ENCODE measurements at places on chromosomes 1 and 21.

DNA sequence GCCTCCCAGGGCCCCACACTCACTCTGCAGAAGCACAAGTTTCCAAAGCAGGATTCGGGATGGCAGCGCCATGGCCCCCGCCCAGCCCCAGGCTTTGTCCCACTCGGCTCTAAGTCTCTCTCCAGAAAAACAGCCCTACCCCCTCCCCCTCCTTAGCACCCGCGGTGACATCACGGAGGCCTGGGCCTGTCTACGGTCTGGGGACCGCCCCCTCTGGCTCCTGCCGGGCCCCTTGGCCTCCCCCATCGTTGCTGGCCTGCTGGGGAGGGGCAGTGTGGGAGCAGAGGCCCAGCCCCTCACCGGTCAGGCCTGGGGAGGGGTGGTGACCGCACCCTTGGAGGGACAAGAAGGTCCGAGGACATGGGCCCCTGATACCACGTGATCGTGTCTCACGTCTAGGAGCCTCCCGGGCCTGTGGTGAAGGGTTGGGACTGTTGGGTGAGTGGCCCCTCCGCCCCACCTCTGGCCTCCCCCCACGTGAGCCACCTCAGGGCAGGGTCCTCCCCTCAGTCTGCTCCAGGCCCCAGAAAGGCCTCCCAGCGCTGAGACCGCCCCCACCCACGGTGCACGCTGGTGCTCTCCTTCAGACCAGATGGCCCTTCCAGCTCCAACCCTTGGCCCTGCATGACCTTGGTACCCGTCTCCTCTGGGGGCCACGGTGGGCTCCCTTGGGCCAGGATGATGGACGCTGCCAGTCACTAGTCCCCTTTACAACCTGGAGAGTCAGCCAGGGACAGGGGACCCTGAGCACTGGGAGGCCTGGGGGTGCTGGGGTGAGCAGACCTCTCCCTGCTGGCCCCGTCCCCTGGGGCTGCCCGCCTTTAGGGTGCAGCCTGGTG, at the start of gene MXRA8:
Gene MXRA8, minus strand, starts transcription at position 123 of the 839 bp plus-strand sequence. Its CDS starts 51 bp downstream, at position 72.
- DNase-seq = no peak
- peaks cover 16% of the 10 kb centered on the region for H3K4me1 ChIP-seq
- peaks cover 3% of the 10 kb centered on the region for H3K27me3 ChIP-seq
- peak within 1 kb of the TSS; percentile 43 for H3K4me3 ChIP-seq

GRCh38 chr1:157829210-157829609, 9.3 kb upstream of the FCRL1 start:
- H3K27me3 ChIP-seq = no peaks in the 10 kb centered on the region
- H3K4me3 ChIP-seq = no peak overlapping the region
- DNase-seq = no peak
- H3K36me3 ChIP-seq = no peaks in the 10 kb centered on the region
- no peak overlapping the region for H3K27ac ChIP-seq

DNA sequence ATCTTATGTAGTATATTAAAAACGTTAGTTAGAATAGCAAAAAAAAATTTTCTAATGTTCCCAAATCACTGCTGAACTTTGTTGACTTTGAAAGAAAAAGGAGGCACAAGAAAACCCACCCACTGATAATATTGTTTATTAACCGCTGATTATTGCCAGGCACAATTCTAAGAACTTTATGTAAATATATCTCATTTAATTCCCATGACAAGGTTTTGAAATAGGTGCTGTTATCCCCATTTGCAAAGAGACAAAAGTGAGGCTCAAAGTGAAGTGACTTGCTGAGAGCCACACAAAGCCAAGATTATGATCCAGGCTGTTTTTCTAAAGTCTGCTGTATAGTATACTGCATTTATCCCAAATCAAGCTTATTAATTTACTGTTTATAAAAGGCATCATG, 56.4 kb downstream of the SASS6 start:
- H3K36me3 ChIP-seq = peaks cover 6% of the 10 kb centered on the region
- no peak overlapping the region for H3K4me3 ChIP-seq
- H3K27ac ChIP-seq = no peak overlapping the region
- DNase-seq = no peak
- H3K4me1 ChIP-seq = no peaks in the 10 kb centered on the region

DNA sequence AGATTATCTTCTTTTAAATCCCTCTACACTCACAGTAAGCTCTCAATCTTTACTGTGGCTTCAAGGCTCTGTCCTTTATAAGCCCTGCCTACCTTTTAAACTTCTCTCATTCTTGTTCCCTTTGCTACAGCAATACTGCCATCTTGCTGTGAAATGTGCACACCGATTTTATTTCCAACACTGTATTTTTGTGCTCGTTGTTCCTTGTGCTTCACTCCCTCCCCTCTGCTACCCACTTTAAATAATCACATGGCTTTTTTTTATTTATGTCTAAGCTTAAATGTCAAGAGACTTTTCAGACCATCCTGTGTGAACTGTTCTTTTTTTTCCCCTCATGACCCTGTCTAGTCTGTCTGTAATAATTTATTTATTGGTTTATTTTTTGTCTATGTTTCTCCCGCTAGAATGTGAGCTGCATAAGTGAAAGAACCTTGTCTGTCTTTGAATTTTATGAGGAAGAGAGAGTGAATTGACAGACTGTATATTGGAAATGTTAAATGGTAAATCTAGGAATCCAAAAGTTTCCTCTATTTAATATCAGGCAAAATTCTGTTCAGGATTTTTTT, 45.7 kb downstream of the ABCD3 start:
- no peaks in the 10 kb centered on the region for H3K27me3 ChIP-seq
- no peak overlapping the region for H3K4me3 ChIP-seq
- H3K27ac ChIP-seq = no peak overlapping the region
- no peak for DNase-seq

DNA sequence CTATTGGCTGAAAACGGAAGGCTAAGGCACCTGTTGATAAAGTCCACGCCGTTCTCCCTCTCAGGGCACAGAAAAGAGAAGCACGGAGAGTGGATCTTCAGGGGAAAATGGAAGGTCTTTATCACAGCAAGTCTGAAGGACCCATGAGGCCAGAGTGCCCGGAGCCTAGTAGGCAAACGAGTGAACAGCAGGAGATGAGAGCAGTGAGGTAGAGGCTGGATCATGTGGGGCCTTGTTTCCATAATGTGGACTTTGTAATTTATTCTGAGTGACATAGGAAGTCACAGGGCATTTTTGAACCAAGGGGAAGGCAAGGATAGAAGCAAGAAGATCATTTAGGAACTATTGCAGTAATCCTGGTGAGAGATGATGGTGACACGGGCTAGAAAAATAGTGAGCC, 287.2 kb upstream of the NRIP1 start:
- no peak overlapping the region for H3K27ac ChIP-seq
- DNase-seq = no peak
- no peak overlapping the region for H3K4me3 ChIP-seq
- H3K36me3 ChIP-seq = no peaks in the 10 kb centered on the region
- no peaks in the 10 kb centered on the region for H3K4me1 ChIP-seq
- H3K27me3 ChIP-seq = no peaks in the 10 kb centered on the region

GRCh38 chr1:205598841-205599668, 32.8 kb downstream of the ELK4 start:
- no peaks in the 10 kb centered on the region for H3K4me1 ChIP-seq
- no peaks in the 10 kb centered on the region for H3K27me3 ChIP-seq
- no peak for DNase-seq
- H3K27ac ChIP-seq = no peak overlapping the region
- 0 out of 2 replicates have a peak, but pooled peaks cover 2% of the 10 kb centered on the region for H3K36me3 ChIP-seq

DNA sequence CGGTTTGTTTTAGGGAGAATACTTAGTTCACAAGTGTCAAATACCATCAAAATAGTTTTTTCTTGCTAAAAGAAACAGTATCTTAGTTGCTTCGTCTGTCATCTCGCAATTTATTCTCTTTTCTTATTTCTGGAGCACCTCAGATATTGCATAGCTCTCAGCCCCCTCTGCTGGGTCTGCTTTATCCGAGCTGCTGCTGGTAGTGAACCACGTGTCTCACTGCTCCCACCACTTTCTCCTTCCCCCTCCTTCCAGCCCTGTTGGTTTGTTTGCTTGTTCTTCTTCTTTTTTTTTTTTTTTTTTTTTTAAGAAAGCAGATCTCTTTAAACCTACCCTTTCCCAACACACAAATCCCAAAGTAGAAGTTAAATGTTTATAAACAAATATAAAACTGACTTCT, 170.8 kb downstream of the EDEM3 start:
- DNase-seq = no peak
- no peaks in the 10 kb centered on the region for H3K27me3 ChIP-seq
- H3K4me1 ChIP-seq = no peaks in the 10 kb centered on the region
- no peak overlapping the region for H3K4me3 ChIP-seq

DNA sequence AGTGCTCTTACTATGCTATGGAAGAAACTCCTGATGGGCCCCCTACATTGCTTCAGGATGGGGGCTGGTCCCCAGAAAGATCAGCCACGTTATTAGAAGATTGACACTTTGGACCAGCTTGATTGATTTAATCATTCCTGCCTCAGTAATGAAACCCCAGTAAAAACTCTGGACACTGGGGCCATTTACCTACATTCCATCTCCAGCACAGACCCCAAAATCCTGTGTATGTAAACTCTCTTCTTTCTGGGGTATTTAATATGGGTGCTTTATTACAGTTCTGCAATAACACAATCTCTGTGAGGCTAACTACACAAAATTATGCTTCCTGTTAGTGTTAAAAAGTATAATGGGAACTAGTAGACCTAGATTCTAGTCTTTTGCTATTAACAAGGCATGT, 96.6 kb downstream of the KCNK1 start:
- no peaks in the 10 kb centered on the region for H3K27me3 ChIP-seq
- no peak overlapping the region for H3K4me3 ChIP-seq
- H3K27ac ChIP-seq = no peak overlapping the region
- H3K4me1 ChIP-seq = no peaks in the 10 kb centered on the region
- DNase-seq = no peak

DNA sequence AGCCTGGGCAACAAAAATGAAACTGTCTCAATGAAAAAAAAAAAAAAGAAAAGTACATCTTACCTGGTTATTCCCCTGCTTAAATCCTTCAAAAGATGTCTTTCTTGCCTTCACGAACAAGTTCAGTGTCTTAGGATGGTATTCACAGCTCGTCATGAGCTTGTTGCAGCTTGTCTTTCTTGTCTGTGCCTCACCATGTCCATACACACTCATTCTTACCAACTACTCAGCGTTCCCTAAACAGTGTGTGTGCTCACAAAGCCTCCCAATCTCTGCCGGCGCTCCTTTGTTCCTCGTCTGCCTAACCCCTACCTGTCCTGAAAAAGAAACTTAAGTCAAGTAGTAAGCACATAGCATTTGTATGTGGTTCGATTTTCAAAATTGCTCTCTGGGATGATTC, 31.1 kb downstream of the UBE4B start:
- H3K36me3 ChIP-seq = no peaks in the 10 kb centered on the region
- H3K4me3 ChIP-seq = no peak overlapping the region
- no peak for DNase-seq
- no peak overlapping the region for H3K27ac ChIP-seq
- no peaks in the 10 kb centered on the region for H3K27me3 ChIP-seq

DNA sequence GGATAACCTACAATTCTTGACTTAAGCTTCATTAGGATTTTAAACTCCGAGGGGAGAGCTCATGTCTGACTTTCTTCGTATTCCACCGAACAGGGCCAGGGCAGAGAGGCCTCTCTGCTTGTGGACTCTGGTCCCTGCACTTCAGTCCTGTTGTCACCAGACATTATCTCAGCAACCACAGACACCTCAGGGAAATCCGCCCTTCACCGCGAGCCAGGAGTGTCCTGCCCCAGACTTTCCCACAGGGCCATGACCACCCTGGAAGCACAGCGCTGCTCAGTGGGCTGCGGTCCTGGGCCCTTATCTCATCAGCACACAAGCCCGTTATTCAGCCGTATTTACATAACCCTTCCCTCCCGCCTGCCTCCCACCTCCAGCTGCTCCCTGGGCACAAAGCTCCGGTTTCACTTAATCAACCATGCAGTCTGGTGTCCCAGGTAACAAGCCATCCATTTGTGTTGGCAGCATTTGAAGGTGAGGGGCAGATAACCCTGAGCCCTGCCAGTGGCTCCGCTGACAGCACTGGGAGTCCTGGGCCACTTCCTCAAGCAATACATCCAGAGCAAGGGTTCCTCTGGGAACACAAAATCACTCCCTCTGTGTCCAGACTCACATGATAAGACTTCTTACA, 122.8 kb upstream of the RAB4A start:
- DNase-seq = no peak
- H3K36me3 ChIP-seq = no peaks in the 10 kb centered on the region
- peaks cover 9% of the 10 kb centered on the region for H3K4me1 ChIP-seq
- no peak overlapping the region for H3K4me3 ChIP-seq

- no peak overlapping the region for H3K27ac ChIP-seq
- no peaks in the 10 kb centered on the region for H3K4me1 ChIP-seq
- H3K27me3 ChIP-seq = no peaks in the 10 kb centered on the region
- DNase-seq = no peak
Observed at GRCh38 chr1:75430526-75430925, 180.4 kb downstream of the SLC44A5 start.

- no peaks in the 10 kb centered on the region for H3K36me3 ChIP-seq
- no peaks in the 10 kb centered on the region for H3K4me1 ChIP-seq
- H3K4me3 ChIP-seq = no peak overlapping the region
- H3K27ac ChIP-seq = no peak overlapping the region
Observed at GRCh38 chr1:3101124-3101939, 32.3 kb downstream of the PRDM16 start.

DNA sequence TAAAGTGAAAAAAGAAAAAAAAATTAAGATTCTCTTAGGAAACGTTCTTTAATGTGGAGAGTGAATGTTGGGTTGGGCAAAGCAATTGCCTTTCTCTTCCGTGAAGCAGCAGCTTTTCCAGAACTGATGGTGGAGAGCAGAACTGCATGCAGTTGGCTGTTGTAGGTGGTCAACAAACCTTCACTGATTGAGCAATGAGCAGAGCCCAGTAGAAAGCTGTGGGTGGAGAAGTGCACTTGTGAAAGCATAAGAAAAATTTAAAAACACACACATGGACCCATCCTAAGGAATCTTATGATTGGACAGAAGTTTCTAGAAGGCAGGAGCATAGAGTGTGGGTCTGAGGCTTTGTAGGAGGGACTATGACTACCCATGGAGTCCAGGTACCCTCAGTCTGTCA, 4.5 kb downstream of the PRELP start:
- H3K27me3 ChIP-seq = no peaks in the 10 kb centered on the region
- no peak overlapping the region for H3K27ac ChIP-seq
- no peaks in the 10 kb centered on the region for H3K36me3 ChIP-seq
- DNase-seq = no peak
- H3K4me1 ChIP-seq = peaks cover 8% of the 10 kb centered on the region

DNA sequence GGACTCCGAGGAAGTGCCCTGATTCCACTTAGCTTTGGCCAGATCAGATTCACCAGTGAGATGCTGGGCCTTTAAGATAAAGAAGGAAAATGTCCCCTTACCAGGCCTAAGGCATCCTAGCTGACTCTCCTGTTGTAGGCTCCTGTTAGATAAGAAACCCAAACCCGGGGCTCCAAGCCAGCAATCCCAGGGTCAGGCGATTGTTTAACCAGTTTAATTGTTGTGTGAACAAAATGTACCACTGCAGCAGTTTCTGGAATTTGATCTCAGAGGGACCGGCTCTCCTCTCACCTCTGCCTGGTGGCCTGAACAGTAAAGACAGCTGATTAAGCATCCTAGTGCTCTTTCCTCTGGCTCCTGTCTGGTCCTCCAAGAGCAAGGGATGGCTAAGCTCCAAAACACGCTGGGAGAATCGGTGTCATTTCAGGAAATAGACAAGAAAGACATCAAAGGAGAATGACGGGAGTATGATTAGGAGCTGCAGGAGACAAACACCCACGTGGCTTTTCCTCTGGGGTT, 9.3 kb upstream of the KLHDC8A start:
- no peak overlapping the region for H3K27ac ChIP-seq
- DNase-seq = no peak
- H3K36me3 ChIP-seq = no peaks in the 10 kb centered on the region
- H3K4me1 ChIP-seq = no peaks in the 10 kb centered on the region
- no peak overlapping the region for H3K4me3 ChIP-seq
- H3K27me3 ChIP-seq = no peaks in the 10 kb centered on the region
